ENCODE measurements at places on chromosomes 12 and 14. TPM values are rescaled to one million over a fixed set of nuclear protein-coding genes. Genes with fewer than 3 reads are reported as not detected.
A peak's percentile ranks its signal among the peaks of the same experiment; 100 is the strongest.

Gene BRF1
- total RNA-seq, result 23.9 TPM

DNA sequence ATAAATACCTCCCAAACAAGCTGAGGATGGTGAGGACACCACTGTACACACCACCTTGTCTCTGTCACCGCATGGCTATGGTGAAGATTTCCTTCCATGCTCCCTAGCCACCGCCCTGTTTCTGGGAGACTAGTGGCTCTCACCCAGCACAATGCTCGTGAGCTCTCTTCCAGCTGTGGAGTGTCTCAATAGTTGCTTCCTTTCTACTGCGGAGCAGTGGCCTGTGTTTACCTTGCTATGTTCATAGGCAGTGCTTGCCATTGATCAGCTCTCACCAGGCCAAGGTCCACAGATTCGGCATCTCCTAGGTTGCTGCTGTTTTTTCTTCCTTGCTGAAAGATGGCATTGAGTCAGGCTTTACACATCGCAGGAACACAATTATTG is 313.6 kb upstream of the RTL1 start:
- no peak for DNase-seq

DNA sequence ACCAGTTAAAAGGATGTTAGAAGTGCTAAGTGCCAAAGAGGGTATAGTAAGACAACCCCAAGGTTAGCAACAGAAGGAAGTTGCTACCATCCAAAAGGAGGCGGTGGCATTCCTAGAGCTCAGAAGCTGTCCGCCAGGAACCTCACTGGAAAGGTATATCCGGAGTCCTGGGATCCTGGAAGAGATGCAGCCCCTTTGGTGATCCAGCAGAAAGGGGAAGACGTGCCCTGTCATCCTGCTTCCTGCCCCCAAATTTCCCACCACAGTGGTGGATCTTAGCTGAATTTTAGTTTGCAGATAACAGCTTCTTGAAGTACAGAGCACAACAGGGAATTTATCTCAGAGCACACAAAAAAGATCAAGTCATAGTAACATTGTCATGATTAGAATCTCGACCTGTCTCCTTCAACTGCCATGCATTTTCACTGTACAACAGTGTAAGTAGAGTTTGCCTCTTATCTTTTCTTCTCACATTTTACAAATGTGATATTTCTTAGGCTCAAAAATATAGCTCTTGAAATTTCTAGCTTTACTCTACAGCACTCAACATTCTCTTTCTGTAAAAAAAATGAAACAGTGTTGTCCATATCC is 526.3 kb downstream of the SOX5 start:
- DNase-seq, result no peak

Gene SNRPF
- 70.7 TPM for total RNA-seq

Gene CDCA3
- total RNA-seq, result 49.1 TPM

Gene PZP
- 0.18 TPM for total RNA-seq

GRCh38 chr12:52319097-52319496 is 2.1 kb downstream of the KRT83 start:
- DNase-seq, result peak; percentile 27

Gene RNASE1
- total RNA-seq, result 6.2 TPM

- no peak for DNase-seq
These were observed 58.8 kb downstream of the PPP2R5C start for GRCh38 chr14:101820283-101820798.

Gene ETFBKMT
- total RNA-seq, result 2.2 TPM

DNA sequence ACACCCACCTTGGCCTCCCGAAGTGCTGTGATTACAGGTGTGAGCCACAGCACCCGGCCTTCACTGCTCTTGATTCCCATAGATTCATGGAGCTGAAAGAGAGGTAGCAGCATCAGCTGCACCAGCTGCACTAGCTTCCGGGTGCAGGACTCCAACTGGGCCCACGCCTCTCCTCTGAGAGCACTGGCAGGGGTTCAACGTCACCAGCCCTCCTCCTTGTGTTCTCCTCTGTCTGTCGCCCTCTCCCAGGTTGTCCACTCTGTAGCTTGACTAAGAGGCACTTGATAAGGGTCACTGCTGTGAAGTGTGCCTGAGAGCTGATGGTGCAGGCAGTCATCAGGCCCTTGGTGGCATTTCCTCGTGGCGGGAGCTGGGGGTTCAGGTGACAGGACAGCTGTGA is 28.3 kb downstream of the MLXIP start:
- DNase-seq, result no peak

Gene KIF26A
- 53.4 TPM for total RNA-seq

DNA sequence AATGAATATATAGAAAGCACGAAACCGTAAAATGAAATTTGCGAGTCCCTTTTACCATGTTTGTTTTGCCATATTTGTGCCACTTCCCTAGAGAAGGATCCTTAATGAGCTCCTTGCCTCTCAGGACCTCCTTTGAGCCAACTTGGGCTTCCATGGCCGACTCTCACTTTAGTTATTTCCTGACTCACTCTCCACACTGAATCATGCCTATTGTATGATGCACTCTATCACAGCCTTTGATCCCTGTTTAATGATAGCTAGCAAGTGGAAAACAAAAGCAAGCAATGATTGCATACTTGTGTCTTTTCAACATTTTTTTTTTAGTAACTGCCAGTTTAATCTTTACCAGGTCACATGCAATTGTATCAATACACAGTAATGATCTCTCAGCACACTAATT is 153.2 kb downstream of the CCER1 start:
- no peak for DNase-seq

DNA sequence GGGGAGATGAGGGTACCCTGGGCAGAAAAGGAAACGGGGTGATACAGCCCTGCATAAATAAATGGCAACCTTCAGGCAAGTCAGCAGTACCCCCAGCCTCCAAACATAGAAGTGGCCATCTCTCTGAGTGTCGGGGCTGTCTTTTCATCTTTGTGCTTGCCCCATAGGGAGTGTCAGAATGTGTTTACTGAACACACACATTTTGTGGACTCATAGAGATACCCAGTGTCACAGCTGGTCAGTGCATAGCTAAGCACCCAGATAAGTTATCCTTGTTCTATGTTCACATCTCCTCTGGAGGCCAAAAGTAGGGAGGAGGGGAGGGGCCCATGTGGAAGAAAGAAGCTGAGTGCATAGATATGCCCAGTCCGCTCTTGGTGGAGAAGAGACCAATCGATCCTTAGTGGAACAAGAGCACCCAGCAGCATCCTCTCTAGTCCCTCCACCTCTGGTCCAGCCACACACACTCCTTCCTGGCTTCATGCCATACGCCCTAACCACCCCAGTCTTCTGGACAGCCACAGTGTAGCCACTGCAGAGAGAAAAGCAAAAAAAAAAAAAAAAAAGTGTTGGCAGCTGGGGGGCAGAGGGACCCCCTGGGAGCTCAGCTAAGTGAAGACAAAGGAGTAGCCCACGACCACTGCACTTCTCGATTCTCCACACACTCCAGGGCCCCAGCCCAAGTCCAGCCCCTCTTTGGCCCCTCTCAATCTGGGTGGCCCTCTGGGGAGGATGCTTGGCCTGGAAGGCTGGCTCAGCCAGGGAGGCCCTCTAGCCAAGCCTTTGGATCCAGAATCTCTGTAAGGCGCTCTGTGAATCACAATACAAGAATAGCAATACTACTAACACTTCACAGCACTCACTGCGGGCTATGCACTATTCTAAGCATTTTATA is 2.6 kb downstream of the ITGA7 start:
- no peak for DNase-seq

Gene ITGB7
- 1.4 TPM for total RNA-seq

DNA sequence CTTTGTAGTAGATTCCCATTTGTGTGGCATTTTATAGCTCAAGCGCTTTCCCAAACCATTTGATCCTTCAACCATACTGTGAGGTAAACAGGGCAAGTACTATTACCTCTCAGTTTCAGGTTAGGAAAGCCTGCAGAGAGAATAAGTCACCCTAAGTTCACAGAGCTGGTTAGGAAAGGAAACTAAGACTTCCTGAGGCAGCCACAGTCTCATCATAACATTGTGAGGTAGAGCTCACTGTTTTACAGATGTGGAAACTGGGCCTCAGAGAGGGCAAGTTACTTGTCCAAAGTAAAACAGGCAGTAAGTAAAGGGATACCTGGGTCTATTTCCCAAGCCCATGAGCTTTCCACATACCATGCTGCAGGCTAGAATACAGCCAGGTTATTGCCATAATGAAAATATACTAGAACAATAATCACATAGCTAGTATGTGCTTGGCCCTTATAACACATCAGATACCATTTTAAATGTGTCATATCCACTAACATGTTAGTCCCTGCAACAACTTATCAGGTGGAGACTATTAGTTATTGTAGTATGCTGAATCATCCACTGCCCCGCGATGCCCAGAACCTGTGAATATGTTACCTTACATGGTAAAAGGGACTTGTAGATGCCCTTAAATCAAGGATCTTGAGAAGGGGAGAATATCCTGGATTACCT is 150.9 kb upstream of the GRIP1 start:
- no peak for DNase-seq

- no peak for DNase-seq
These were observed 63.2 kb downstream of the AMN start for GRCh38 chr14:102985665-102986064.

Gene SLC5A8
- total RNA-seq, result 0.07 TPM

Gene FAM216A
- total RNA-seq, result 16.9 TPM

Gene FGF23
- total RNA-seq, result 0.24 TPM

DNA sequence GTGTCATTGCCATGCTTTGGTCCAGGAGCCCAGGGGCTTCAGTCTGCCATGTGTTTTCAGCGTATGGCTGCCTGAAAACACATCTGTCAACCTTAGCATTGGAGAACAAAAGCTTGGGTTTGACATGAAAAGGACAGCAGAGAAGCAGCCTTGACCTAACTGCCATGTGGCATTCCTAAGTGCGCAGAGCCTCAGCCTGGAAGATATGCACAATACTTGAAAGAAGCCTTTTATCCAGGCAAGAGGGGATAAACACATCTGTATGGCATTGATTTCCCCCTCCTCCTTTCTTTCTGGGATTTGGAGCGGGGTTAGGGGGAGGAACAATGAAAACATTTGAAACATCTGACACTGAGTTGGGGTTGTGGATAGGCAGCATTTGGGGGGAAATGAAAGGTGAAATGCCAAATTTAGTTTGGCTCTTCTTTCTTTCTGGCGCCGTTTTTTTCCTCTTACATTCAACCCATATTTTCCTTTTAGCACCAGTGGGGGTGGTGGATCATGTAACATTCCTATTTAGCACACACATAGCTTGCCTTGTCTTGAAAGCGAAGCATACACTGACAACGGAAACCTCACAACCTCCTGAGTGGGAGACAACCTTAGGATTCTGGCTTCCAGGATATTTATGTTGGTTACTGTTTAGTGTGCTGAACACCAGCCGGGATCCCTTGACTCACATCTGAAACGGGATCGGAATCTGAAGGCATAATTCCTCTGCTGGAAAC is 177.0 kb downstream of the C12orf75 start:
- no peak for DNase-seq

DNA sequence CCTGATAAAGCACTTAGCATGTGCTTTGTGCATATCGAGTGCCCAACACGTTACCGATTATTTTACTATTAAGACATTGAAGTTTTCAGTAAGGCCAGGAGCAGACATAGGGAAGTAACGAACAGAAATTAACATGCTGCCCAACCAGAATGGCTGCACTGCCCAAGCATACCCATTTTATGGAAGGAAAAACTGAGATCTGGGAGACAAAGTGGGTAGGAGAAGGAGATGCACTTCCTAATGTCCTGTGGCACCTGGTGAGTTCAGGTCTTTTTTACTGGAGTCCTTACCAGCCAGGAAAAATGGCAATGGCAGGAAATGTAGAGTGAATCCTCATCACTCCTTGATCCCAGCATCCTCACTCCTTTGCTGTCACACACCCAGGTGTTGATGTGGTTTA is 768.5 kb downstream of the MED13L start:
- DNase-seq, result no peak

Data from WTC11 (cell line).